Posterior cingulate gyrus (tissue), 11 donors: ENCODE measurements at places on chromosomes 5 and 9.

DNA sequence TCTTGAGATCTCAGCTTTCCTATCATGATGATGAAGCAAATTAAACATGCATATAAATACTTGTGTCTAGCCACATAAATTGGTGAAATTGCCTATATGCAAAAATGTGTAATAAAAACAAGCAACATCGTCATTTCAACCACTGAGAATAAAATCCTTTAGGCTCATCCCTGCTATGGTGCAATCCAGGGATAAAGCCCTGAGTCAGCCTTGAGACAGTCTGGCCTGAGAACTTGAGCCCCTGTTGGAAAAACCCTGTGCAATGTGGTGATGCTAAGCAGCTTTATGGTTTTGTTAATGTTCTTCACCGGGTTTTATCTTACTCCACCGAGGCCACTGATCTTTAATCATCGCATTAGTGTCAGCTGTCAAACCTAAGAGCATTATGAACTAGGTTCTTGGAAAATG lies 170.5 kb downstream of the DCP2 start:
- DNase-seq = no peak

DNA sequence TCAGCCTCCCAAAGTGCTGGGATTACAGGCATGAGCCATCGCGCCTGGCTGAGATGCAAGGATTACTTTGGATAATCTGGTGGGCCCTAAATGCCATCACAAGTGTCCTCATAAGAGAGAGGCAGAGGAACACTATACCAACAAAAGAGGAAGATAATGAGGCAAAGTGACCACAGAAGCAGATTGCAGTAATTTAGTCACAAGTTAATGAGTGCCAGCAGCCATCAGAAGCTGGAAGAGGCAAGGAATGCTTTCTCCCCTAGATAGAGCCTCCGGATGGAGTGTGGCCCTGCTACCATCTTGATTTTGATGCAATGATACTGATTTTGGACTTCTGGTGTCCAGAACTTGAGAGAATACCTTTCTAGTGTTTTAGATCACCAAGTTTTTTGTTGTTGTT lies 122.3 kb downstream of the SPATA31D1 start:
- no peak for DNase-seq

DNA sequence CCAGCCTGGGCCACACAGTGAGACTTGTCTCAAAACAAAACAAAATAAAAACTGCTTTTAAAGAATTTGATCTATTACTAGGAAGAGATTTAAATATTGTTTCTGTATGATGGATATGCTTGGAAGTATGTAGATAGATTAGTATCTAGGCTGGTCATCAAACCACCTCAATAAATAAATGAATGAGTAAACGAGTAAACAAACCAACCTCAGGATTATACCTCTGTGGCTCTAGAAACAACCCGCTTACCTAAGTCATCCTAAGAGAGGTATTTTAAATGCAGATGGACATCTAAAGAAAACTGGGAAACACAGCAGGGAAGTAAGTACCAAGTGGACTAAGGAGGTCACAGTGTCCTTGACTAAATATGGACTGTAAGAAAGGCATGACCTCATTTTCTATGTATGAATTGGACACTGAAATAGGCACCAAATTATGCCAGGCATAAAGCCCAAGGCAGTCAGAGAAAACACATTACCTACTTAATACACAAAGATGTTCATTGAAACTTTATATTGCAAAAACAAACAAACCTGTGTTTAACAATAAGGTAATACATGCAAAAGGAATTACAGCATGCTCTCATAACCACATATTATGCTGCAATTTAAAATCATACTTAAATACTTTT lies 7.3 kb downstream of the ANKH start:
- DNase-seq = no peak

DNA sequence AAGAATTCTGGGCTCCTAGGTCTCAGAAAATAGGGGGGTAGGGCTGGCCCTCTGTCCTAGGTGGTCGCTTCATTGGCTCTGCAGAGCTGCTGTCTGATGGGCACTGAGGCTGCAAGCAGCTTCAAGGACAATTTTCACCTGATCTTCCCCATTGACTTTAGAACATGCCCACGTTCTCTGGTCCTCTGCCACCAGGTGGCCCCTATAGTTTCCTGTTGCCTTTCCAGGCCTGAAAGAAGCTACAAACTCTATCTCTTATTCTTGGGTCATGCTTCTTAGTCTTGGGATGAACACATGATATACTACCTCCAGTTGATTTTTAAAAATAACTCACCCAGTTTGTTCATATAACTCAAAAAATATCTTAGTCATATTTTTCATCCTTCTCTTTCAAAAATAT lies 26.3 kb downstream of the SPZ1 start:
- no peak for DNase-seq

GRCh38 chr5:170482511-170482910 lies 21.3 kb upstream of the KCNIP1 start:
- DNase-seq = no peak

DNA sequence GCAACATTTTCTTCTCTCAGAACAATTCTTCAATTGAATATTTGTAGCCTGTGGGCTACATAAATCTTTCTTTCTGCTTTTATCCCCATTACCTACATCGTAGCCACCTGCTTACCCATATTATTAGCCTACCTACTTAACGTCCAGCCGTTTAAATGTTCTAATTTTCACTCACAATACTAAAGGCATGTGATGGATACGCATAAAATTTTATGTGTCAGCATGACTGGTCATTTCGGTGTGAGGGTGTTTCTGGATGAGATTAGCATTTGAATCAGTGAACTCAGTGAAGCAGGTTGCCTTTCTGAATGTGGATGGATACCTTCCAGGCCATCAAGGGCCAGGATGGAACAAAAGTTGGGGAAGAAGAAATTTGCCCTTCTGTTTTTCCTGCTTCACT lies 1722.5 kb upstream of the ACO1 start:
- DNase-seq = no peak

DNA sequence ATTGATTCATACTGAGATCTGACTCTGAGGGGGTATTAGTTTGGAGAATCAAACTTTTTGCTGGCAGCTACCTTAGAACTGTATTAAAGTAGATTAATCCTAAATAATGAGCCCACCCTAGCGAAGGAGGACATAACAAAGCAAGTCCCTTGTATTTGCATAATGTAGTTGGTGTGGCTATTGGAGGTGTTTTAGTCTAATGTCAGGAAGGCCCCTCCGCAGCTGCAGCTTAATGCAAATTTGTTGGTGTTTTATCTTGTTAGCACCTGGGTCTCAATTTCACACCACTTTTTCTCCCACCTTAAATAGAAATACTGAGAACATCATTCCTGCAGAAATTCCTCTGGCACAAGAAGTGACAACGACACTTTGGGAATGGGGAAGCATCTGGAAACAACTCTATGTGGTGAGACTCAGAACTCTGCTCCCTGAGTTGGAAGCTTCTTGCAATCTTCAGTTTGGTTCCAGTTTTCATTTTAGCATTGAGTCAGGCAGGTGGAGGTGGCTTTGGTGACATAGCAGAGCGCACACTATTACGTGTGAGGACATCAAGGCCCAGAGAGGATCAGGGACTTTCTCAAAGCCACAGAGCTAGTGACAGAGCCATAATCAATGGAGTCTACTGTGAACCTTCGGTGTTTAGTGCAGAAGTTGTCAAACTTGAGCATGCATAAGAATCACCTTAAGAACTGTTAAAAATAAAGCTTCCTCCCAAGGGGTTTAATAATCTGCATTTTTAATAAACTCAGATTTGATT lies 33.9 kb downstream of the DOCK2 start:
- DNase-seq = no peak

- no peak for DNase-seq
Measured at GRCh38 chr5:80982093-80982492, 21.9 kb downstream of the RASGRF2 start.

DNA sequence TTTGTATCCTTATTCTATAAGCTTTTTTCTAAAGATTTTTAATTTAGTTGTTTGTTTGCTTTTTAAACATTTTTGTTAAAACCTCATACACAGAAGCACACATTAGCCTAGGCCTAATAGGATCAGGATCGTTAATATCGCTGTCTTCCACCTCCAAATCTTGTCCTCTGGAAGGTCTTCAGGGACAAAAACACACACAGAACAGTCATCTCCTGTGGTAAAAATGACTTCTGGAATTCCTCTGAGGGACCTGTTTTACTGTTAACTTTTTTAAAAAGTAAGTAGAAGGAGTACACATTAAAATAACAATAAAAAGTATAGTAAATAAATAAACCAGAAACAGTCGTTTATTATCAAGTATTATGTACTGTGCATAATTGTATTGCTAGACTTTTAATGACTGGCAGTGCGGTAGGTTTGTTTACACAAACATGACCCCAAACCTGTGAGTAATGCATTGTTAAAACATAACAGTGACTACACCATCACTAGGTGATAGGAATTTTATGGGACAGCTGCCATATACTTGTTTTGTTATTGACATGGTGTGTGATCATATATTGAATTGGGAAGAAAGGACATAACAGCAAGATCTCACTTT lies 109.6 kb downstream of the ZCCHC7 start:
- no peak for DNase-seq

- DNase-seq = no peak
Measured at GRCh38 chr5:67886761-67887160, 328.8 kb upstream of the PIK3R1 start.

- no peak for DNase-seq
Measured at GRCh38 chr9:26770821-26771220, 121.8 kb downstream of the CAAP1 start.

DNA sequence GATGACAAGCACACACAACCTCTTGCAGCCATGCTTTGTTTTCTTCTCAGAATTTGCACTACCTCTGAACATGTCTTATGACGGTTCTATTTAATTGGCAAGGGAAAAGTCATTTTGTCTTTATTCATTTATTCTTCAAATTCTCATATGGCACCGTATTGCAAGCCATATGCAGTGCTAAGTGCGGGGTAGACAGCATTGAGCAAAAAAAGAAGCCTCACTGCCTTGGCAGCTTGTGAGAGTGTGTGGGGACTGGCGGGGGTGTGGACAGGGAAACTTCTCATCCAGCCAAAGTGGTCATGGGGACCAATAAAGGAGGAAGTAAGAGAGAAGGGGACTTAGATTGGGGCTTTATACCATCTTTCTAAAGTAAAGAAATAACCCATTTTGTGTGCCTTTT lies 160.0 kb downstream of the CDH12 start:
- peak; percentile 80 for DNase-seq

DNA sequence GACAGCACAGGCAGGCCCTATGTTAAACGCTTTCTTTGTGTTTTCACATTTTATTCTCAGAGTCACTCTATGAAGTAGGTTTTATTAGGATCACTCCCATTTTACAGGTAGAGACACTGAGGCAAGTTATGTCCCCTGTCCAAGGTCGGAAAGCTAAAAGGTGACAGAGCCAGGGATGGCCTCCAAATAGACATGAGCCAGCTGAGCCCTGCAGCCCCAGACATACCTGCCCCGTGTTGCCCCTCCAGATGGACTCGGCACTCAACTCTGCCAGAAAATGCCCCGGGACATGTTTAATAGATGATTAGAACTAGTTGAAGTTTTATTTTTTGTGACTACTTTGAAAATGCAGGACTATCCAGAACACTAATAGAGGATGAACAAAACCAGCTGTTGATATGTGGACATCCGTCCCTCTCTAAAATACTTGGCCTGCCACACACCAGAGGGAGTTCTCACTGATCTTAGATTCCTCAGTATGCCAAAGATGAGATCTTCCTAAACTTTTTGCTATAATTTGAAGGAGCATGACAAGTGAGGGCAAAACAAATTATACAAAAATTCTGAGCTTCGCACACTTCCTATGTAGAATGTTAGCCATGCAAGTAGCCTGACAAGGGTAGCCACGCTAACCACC lies 258.6 kb upstream of the ADAMTS16 start:
- no peak for DNase-seq
